ENCODE measurements at places on chromosomes 6 and 20. TPM values are rescaled to one million over a fixed set of nuclear protein-coding genes. Genes with fewer than 3 reads are reported as not detected.

Gene MYLK4
- 1.3 TPM for total RNA-seq

Gene CSTF1
- 36.6 TPM for total RNA-seq

Gene NDUFAF4
- total RNA-seq, result 36.5 TPM

Gene CCN5
- 1.1 TPM for total RNA-seq

Gene PLCB4
- total RNA-seq, result 22.9 TPM

Gene EYA4
- 4.1 TPM for total RNA-seq

Gene SLC35B3
- 20.8 TPM for total RNA-seq

Gene OR2H2
- not detected for total RNA-seq

Gene MED20
- 23.8 TPM for total RNA-seq

Gene DSP
- total RNA-seq, result 67.6 TPM

Gene RAET1E
- total RNA-seq, result 5.5 TPM

Gene NR2E1
- 0.18 TPM for total RNA-seq

Gene TCF15
- 0.65 TPM for total RNA-seq

Gene TMEM74B
- total RNA-seq, result 3.6 TPM

Gene PGC
- total RNA-seq, result not detected
